IPS DF 19.7 (cell line): ENCODE measurements at places on chromosomes 3 and 15.
A peak's percentile ranks its signal among the peaks of the same experiment; 100 is the strongest.

- no peak for DNase-seq
These were observed 46.7 kb upstream of the CCDC50 start for GRCh38 chr3:191282251-191283185.

DNA sequence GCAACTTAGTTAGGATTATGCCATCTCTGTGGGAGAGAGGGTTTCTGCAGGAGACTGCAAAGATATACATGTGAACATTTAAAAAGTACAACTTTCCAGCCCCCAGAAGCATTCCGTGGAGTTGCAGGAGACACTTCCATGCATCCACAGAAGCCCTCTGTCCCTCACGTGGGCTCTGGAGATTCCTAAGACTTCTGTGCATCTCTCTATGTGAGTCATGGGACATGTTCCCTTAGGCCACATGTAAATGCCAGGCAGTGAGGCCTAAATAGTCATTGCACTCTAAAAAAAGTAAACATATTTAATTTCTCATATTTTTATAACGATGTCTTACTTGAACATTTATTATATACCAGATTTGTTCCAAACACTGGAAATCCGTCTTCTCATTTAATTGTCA lies 126.5 kb upstream of the ROPN1 start:
- DNase-seq, result no peak

- DNase-seq, result no peak
These were observed 5.8 kb downstream of the TASOR start for GRCh38 chr3:56677286-56677685.

- no peak for DNase-seq
These were observed 153.4 kb upstream of the SOX14 start for GRCh38 chr3:137610723-137611122.

GRCh38 chr3:32883817-32884216 lies 66.0 kb downstream of the TRIM71 start:
- no peak for DNase-seq

DNA sequence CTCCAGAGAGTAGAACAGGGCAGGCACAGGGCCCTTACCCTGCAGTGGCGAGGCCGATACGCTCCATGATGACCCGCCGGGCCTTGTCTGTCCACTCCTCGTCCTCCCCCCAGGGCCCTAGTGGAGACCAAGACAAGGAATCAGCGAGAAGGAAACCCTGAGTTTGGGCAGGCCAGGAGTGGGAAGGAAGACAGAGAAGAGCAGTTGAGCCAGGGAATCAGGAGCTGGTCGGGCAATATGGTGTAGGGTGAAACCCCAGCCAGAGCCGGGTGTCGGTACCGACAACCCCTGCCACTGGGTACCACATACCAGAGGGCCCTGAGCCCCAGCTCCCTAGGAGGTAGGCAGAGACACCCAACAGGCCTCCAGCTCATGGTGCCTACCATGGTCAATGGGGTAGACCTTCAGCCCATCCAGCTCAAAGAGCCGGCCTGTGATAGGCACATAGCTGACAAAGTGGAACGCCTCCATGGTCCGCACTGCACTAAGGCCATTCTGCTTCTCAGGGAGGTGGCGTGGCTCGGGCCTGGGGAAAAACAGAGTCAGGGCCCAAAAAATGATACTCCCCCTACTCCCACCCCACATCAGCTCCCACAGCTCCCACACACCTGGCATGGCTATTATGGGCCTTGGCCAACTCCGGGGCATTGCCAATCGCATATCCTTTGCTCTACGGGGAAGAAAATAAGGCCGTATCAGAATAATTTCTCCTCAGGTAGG lies 38.0 kb downstream of the SEMA3G start:
- DNase-seq, result no peak

- no peak for DNase-seq
These were observed 147.5 kb downstream of the FILIP1L start for GRCh38 chr3:99966662-99967416.

DNA sequence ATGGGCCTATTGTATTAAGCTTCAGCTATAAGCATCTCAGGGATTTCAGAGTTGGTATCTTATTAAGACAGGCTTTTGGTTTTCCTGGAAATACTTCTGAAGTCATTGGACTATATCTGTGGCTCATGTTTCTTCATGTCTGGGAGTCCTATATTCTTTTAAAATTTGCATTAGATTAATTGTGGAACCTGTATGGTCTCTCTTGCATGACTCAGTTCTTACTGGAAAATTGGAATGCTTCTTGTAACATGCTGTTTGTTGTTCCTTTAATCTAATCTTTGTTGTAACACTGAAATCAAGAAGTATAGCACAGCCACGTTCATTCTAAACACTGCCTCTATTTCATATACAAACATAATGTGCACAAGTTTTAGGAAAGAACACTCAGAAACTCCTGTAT lies 208.1 kb downstream of the RBMS3 start:
- no peak for DNase-seq

DNA sequence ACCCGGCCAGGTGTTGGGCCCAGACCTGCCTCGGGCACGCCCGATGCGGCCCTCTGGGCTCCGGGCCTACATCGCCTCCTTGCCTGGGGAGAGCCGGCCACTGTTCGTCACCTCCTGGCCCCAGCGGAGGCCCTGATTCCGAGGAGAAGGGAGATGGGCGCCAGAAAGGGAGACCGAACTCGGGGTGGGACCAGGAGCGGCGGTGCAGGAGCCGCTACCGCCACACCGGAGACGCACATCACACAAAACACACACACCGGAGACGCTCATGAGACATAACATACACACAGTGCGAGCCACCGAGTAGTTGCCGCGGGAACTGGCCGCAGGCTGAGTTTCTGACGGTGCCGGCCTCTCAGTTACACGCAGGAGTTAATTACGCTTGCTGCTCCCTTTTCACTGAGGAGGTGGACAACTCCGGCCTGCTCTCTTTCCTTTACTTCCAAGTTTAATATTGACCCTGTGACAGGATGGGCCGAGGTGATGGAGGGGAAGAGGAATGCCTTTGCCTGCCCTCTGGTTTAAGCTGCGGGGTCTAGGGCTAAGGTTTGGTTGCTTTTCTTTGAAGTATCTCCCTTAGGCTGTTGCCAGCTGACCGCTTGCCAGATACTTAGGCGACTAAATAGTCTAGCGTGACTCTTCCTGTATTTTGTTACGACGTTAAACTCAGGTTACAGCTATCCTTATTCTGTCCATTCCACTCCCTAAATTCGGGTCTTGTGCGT lies 570 bp downstream of the PCNP start:
- no peak for DNase-seq

GRCh38 chr15:74301583-74302361 lies 65.6 kb downstream of the CCDC33 start:
- DNase-seq, result no peak

GRCh38 chr15:78177447-78177873 lies 28.3 kb downstream of the IDH3A start:
- DNase-seq, result peak; percentile 42

DNA sequence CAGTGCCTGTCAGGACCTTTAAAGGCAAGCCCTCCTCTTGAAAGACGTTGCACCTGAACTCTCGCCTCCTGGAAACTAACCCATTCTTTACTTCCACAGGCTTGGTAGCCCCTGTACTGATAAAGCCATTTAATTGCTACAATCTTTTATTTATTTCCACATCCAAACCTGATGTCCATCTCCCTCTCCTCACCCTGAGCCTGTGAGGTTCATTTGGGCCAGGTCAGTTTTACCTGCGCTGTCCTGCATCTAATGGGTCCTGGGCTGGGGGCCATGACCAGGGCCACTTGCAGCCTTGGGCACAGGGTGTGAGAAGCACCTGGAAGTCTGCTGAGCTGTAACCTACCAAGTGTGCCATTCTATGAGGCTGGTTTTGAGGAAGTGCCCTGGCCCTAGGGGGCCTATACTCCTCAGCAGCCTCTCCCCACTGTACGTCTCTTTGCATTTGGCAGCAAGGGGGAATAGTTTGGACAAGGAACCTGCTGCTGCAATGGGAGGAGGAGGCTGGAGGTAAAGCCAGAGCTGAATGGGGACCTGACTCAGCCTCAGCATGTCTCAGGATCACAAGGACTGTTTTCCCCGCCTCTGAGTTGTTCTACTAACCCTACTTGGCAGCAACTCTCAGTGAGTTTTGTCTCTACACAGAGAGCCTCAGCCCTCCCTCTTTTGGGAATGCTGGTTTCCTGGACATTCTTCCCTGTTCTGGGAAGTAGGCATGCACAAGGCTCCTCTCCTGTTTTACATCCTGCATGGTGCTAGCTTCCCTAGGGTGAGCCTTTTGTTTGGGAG lies 53.8 kb downstream of the WDR76 start:
- no peak for DNase-seq

DNA sequence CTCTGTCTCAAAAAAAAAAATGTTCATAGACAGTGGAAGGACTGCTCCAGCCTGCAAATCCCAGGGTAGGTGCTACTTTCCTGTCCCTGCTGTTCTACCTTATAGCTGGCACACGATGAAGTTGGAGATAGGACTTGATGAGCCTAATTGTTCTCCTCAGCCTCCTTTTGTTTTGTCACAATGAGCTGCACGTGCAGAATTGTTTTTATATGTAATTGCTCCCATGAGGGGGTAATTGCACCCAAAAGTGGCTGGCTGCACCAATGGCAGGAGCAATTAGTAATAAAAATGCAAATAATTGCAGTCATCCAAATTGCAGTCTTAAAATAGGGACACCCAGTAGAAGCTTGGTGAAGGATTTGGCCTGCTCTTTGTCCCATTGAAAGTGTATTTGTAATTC lies 63.0 kb upstream of the PFN2 start:
- DNase-seq, result no peak

GRCh38 chr3:111810909-111811308 lies 48.2 kb upstream of the PHLDB2 start:
- DNase-seq, result no peak

- DNase-seq, result no peak
These were observed 1.9 kb upstream of the LOXL1 start for GRCh38 chr15:73924171-73924921.

GRCh38 chr3:72205297-72205826 lies 420.4 kb upstream of the PROK2 start:
- no peak for DNase-seq

GRCh38 chr3:170257145-170257544 lies 34.9 kb downstream of the PRKCI start:
- DNase-seq, result no peak

GRCh38 chr3:129032716-129033115 lies 27.9 kb upstream of the GP9 start:
- no peak for DNase-seq

- DNase-seq, result peak; percentile 76
These were observed 1435.2 kb upstream of the CADM2 start for GRCh38 chr3:83523470-83524073.

DNA sequence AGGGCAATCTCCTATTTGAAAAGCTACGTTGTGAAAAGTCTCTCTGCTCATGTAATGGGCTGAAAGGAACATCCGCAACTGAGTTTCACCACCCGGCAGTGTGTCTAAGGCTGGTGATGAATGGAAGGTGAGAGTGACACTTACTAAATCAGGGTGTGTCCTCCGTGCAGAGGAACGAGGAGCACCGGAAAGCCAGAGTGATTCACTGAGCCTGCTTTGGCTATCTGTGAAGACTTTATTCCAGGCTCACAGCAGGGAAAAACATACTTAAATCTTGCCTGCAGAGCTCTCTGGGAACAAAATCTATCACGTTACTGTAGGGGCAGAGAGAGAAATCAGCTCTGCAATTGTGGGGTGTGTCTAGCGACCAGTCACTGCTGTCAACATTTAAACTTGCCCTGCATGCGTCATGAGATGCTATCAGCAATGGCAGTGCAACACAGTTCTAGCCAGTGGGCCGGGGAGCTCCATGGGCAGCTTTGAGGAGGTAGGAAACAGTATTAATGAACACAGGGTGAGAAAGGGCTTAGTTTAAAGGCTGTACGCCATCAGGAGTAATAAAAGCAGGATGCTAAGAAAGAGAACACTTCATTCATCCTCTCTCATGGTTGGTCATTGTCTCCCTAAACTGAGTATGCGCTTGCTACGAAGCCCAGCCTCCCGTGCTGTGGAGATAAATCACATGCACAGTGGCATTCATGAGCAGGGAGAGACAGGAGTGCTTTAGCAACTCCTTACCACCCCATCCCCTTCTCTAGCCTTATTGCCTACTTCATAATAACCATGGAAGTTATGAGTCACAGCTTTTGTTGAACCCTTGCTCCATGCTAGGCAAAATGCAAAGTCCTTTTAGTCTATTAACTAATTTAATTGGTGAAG lies 542.7 kb upstream of the ADAMTS9 start:
- no peak for DNase-seq

- no peak for DNase-seq
These were observed 63.8 kb upstream of the SNRK start for GRCh38 chr3:43222590-43222989.

DNA sequence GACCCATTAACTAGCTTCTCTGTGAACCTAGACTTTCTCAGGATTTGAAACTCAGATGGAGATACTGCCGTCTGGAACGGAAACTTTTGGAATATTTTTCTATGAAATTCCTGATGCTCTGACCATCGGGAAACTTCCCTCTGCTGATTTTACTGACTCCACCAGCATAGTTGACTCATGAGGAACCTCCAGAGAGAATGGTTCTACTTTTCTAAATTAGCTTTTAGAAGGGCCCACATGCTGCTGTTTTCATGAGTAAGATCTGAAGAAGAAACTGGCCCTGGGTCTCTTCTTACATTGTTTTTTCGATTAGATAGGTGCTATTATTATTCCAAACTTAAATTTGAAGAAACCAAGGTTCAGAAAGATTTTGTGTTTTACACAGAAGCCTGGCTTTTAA lies 326.3 kb upstream of the NR2E3 start:
- no peak for DNase-seq

DNA sequence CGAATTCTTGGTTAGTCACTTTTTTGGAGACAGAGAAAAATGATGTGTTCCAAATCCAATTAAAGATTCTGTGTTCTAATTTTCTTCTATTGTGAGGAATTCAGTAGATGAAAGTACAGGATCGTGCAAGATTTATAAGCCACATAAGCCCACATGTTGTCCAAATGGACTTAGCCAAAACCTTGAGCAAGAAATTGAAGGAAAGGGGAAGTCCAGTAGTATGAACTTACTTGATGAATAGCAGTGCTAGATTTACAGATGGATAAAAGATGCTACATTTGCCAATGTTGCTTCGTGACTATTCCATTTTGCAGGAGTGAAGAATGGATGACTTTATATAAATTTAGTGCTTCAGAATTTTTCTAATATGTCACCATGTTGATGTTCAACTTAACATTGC lies 120.0 kb upstream of the ATP11B start:
- no peak for DNase-seq

DNA sequence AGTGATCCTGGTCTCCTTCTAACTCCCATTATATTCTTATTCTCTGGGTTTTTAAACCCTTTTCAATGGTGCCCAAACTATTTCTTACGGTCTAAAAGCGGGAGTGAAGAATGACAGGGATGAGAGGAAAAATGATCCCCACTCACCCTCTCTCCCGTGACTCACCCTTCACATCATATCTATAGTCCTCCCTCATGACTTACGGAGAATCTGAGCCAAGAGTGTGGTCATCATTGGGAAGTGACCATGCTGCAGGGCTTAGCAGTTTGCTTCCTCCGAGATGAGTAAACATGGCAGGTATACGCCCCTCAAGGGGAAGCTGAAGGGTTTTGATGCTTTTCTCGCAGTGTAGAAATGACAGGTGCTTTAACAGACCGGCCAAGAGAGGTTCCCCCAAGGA lies 274.0 kb downstream of the RYR3 start:
- DNase-seq, result no peak

- no peak for DNase-seq
These were observed 142.8 kb upstream of the STT3B start for GRCh38 chr3:31389939-31390338.
